ENCODE measurements at places on chromosomes 1 and 21.

GRCh38 chr1:213666113-213666512 is 321.7 kb upstream of the PROX1 start:
- no peak for DNase-seq

DNA sequence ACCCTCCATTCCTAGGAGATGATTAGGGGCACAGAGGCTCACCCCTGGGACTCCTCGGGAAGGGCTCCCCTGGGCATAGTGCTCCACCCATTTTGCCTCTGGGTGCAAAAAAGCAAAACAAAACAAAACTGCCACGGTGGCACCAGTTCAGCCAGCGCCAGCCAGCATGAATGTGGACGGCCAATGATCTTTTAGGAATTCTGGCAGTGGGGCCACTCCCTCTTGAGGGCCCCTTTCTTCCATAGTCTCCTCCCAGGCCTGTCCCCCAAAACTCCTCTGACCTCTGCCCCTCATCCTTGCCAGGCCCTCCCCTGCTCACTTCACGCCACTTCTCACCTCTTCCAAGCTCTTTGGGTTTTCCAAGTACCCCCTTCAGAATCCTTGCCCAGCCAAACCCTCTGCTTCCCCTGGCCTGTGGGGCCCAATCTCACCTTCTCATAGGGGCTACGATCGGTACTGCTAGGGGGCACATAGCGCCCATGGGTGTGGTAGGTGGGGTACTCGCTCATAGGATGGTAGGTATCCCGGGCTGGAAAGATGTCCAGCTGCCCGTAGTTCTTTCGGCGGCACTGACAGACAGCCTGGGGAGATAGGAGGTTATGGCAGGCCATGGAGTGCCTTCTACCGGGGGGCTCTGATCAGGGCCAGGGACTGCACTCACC is 13.3 kb downstream of the TRIM46 start:
- DNase-seq: no peak

DNA sequence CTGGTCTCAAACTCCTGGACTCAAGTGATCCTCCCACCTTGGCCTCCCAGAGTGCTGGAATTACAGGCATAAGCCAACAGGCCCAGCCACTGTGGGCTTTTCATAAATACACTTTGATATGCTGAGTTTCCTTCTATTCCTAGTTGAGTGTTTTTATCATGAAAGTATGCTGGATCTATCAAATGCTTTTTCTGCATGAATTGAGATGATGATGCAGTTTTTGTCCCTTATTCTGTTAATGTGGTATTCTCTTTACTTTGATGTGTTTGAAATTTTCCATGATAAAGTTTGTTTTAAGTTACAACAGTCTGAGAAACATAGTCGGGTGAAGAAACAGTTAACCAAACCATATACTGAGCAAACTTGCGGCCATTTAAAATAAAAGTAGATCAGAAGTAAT is 24.1 kb downstream of the RNF115 start:
- no peak for DNase-seq

DNA sequence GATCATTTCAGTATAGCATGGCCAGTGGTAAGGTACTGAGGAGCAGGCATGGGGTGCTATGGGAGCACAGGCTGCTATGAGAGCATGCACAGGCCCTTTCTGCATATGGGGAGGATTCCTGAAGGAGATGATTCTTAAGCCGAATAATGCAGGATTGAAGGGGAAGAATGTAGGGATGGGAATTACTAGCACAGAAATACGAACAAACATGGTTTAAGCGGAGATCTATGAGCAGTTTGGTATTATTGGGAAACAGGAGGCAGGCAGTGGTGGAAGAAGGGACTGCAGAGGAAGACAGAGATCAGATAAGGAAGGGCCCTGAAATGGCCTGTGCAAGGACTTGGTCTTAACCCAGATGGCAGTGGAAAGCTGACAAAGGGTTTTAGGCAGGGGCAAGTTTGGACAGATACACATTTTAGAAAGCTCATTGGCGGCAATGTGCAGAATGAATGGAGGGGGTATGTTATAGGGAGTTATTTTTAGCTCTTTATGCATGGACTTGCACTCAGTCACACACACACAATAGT is 1.7 kb downstream of the OSCP1 start:
- no peak for DNase-seq

- peak; percentile 86 for DNase-seq
Observed at GRCh38 chr1:205284420-205285144, 37.0 kb downstream of the NUAK2 start.

DNA sequence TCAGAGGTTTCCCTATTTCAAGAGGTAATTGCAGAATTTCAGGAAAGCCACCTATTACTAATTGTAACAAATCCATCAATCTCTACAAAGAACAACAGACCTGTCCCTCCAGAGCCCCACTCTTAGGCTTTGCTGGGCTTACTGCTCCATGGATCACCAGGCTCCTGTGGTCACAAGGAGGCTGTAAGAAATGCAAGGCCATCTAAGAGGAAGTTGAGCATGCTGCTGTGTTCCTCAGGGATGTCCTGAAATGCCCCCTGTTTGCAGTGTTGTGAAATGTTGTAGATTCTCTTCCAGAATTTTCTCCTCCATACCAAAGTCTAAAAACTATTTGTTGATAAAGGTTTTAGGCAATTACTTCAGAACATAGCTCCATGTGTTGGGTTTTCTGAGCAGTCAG is 24.4 kb upstream of the DUSP23 start:
- no peak for DNase-seq

GRCh38 chr1:183817576-183818288 is 12.8 kb downstream of the RGL1 start:
- DNase-seq: no peak

DNA sequence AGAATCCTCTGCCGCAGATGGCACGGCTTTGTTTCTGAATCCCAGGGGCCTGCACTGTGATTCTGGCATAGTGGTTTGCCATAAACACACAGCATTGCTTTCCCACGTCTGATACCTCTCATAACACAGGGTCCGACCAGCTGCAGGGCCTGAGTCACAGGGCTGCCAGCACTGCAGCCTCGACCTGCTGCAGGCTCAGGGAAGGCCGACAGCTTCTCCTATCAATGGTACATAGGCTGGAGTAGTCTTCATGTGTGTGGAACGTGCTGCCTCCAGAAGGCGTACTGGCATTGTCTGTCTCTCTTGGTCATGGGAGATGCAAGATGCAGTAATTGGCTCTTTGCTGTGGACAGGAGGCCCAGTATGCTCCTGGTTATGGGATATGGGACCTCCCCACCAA is 53.5 kb upstream of the PDE9A start:
- no peak for DNase-seq

GRCh38 chr1:71676979-71677925 is 596.4 kb upstream of the ZRANB2 start:
- no peak for DNase-seq

GRCh38 chr1:95049935-95050334 is 22.8 kb downstream of the ALG14 start:
- DNase-seq: no peak

DNA sequence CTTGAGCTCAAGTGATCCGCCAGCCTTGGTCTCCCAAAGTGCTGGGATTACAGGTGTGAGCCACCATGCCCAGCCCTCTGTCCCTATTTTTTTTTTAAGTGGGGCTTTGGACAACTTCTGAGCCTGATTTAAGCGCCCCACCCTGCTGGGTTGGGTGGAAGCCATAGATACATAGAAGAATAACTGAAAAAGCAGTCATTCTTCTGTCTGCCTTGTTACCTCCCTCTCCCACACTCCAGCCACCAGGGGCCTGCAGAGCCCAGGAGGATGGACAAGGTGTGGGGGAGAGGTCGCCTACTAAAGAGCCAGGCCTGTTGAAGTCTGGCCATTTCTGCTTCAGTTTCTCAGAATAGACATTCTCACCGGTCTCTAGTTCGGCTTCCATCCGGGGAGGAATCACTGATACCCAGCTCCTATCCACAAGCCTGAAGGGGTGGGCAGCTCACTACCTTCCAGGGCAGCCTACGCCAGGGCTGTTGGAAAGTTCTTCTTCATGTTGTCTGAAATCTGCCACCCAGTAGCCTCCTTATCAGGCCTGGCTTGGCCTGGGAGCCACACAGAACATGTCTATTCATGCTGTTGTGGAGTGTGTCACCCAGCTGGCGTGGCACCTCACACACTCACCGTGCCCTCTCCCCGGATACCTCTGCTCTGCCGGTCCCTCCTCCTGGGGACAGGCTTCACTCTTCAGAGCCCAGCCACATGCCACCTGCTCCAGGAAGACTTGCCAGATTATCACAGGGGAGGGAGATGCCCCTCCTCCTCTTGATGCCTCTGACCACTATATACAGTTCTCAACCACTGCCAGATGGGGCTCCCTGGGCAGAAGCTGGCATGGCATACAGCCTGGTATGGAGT is 27.7 kb downstream of the KNCN start:
- no peak for DNase-seq

- no peak for DNase-seq
Observed at GRCh38 chr1:53420341-53420740, 38.9 kb upstream of the DMRTB1 start.

DNA sequence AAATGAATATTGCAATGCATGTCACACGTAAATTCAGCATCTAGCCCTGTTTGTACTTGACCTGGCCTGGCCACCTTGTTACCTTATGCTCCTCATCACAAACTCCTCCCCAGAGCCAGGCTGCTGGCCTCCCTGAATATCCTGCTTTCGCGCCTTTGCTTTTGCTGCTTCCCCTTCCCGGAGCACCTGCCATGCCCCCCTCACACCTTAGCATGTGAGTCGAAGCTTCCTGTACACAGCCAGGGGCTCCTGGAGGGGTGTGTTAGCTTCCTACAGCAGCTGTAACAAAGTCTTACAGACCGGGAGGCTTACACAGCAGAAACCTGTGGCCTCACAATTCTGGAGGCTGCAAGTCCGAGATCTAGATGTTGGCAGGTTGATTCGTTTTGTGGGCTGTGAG is 60.1 kb downstream of the TLR5 start:
- no peak for DNase-seq

DNA sequence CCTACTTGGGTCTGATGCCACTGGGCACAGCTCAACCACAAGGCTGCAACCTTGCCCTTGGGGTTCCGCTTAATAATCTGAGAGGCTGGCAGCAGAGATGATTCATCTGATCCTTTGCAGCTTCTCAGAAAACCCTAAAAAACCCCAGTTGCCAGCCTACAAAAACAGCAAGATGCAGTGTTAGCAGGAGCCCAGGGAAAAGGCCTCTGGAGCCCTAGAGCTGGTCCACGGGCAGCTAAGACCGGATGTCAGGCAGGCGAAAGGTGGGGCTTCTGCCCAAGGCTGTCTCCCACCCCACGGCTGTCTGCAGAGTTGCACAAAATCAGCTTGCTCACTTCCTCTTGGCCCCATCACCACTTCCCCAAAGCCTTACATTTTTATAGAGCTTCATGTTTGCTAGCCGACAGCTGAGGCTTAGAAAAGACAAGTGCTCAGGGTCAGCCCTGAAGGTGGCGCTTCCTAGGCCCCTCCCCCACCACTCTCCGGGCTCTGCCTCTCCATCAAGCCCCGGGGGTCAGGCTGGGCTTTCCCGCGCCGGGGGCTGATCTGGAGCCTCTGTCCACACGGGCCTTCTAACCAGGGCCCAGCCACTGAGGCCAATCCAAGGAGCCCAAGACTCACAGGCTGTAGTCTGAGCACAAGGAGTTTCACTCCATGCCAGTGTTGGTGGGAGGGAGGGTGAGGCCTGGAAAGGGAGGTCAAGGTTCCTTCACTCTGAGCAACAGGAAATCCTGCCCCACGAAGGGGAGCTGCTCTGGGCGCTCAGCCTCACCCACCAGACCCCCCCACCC is 4.2 kb upstream of the ADORA3 start:
- peak; percentile 65 for DNase-seq

GRCh38 chr21:26632691-26633090 is 59.6 kb upstream of the CYYR1 start:
- no peak for DNase-seq

- no peak for DNase-seq
Observed at GRCh38 chr1:161086457-161086856, 2.9 kb downstream of the NECTIN4 start.
